Activated naive CD4-positive, alpha-beta T cell treated with anti-CD3 and anti-CD28 coated beads, Interleukin-2, amount 50 U/mL, for 72 hours (primary cell): ENCODE measurements at places on chromosomes 2 and 18. TPM values are rescaled to one million over a fixed set of nuclear protein-coding genes. Genes with fewer than 3 reads are reported as not detected.

FSHR gene
- not detected for total RNA-seq

VWA3B gene
- not detected for total RNA-seq

UGT1A7 gene
- not detected for total RNA-seq

FOXI3 gene
- not detected for total RNA-seq
